Activated T-cell treated with anti-CD3 and anti-CD28 coated beads, Interleukin-2, amount 50 U/mL, for 1 hour (primary cell): ENCODE measurements at places on chromosomes 4 and X.

GRCh38 chrX:123859409-123859845 is 426 bp upstream of the XIAP start:
- no peak for DNase-seq

DNA sequence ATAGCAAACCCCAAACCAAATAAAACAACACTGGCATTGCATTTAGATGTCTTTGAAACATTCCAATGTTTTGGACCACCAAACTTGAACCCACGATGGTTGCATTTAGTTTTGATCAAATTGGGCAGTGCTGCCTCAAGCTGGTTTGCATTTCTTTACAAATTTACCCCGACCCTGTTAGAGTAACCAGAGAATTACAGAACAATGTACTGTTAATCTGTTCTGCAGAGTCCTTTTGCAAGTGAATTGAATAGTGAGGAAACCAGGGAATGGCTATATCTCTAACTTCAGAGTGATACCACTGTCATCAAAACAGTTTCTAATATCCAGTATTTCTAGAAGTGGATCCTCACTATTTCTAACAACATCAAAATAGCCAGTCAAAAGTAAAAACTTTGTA is 49.5 kb upstream of the GYPA start:
- no peak for DNase-seq

- DNase-seq = no peak
These were observed 81.0 kb upstream of the KLF3 start for GRCh38 chr4:38582889-38583470.

- DNase-seq = no peak
These were observed 28.8 kb downstream of the RBM47 start for GRCh38 chr4:40600850-40601249.

GRCh38 chr4:184347251-184348239 is 126.8 kb downstream of the IRF2 start:
- DNase-seq = no peak

GRCh38 chrX:130874751-130875150 is 28.3 kb downstream of the ENOX2 start:
- no peak for DNase-seq

DNA sequence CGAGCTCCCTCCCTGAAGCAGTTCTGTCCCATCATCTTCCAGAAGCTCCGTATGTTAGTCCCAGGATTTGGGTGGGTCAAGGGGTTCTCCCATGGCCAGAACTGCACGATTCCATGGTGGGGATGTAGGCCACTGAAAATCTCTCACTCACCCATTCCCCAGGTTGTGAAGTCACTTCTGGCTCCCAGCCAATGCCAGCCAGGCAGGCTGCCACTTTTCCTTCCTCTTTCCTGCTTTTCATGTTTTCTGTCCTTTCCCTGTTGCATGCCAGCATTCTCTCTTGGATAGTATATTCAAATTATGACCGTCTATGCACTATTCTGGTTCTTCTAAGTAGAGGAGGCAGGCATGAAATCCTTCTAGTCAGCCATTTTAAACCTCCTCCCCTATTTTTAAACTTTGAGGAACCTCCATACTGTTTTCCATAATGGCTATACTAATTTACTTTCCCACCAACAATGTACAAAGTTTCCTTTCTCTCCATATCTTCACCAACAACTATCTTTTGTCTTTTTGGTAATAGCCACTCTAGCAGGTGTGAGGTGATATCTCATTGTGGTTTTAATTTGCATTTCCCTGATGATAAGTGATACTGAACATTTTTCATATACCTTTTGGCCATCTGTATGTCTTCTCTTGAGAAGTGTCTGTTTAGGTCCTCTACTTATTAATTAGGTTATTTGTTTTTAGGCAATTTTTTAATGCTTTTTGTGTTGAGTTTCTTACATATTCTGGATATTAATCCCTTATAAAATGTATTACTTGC is 182.1 kb upstream of the TET2 start:
- DNase-seq = no peak

- no peak for DNase-seq
These were observed 8.8 kb downstream of the PLXNA3 start for GRCh38 chrX:154466907-154467306.

GRCh38 chrX:132532913-132533312 is 44.1 kb upstream of the MBNL3 start:
- no peak for DNase-seq

DNA sequence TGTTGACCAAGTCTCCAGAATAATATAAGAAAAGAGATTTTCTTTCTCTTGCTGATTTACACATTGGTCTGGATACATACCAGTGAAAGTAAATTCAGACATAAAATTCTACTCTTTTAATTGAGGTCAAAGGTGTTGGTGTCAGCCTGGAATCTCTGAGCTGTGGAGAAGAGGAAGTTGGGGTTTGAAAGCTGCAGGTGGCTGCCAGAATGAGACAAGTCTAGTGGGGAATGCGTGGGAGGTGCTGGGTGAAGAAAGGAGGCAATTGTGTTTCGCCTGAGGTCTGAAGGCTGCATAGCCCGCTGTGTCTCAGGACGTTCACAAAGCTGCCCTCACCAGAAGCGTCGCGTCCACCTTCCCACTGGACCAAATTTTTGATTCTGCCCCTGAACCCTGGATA is 31.2 kb downstream of the PHEX start:
- no peak for DNase-seq

DNA sequence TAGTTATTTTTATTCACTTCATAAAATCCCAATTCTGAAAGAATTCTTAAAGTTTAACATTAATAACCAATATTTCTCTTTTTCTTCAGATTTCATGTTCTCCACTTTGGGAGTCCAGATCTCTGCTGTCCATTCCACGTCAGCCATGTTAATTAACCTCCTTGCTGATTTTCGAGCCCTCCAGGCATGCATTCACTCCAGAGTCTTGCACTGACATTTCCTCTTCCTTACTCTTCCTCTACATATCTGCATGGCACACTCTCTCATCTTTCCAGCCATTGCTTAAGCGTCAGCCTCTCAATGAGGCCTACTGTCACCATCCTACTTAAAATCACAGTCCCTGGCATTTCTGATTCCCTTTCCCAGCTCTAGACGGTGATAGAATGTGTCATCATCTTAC is 144.8 kb downstream of the MAD2L1 start:
- DNase-seq = no peak

- DNase-seq = peak; percentile 3
These were observed 9.0 kb downstream of the FAM193A start for GRCh38 chr4:2545321-2546013.

DNA sequence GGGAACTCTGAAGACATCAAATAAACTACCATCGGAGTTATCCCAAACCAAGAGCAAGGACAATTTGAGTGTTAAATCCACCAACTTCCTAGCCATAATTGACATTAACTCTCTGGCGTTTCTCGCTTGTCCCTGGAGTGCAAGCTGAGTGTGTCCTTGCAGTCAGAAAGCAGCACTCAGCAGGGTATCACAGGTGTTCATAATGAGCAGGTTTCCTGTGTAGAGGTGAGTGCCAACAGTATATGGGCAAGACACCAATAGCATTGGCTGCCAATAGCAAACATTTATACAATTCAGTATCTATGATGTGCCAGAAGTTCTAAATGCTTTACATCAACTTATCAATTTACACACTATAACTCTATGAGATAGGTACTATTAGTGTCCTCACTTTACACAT is 11.2 kb downstream of the BLTP1 start:
- no peak for DNase-seq
